ENCODE measurements at places on chromosomes 12 and 14. TPM values are rescaled to one million over a fixed set of nuclear protein-coding genes. Genes with fewer than 3 reads are reported as not detected.

GRCh38 chr14:99647411-99647810 lies 2.5 kb downstream of the HHIPL1 start:
- no peak for DNase-seq

DNA sequence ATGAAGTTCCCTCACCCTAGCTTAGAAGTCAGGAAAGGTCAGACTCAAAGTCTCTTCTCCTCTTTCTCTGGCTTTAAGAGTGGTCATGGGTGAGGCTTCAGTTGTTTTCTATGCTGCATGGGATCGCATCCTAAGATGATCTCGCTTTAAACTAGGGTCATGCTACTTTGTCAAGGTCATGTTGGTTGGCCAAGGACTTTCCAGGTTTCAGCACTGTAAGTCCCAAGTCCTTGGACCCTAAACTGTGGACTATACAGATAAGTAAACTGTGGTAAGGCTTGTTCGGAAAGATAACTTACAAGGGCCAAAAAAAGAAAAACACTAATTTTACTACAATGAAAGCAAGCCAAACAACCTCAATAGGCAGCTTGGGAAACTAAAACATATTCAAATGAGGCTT lies 17.4 kb downstream of the HAL start:
- no peak for DNase-seq

DNA sequence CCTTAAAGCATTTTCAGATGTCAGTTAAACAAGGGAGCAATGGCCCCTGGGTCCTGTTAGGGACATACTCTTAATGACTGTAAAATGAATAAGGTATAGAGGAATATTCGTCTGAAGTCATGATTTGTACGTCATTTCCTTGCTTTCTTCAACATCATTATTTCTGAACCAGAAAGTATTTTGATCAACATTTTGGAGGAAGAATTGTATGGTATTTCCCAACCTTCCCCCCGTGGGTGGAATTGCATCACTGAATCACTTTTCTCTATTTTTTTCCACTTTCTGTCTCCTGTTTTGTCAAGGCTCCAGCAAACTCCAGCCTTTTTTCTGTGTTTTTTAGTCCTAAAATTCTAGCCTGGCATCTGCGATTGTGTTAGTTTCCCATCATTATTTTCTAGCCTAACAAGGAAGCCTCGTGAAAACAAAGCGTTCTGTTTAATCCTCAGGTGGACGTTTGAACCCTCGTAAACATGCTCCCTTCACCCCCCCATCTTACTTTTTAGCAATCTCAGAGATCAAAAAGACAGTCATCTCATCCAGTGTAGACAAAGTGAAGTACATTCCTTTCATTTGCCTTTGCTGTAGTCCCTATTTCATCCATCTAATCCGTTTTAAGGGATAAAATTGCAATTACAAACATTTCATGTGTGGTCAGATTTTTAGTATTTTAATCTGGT lies 62.3 kb downstream of the ETV6 start:
- DNase-seq = no peak

DNA sequence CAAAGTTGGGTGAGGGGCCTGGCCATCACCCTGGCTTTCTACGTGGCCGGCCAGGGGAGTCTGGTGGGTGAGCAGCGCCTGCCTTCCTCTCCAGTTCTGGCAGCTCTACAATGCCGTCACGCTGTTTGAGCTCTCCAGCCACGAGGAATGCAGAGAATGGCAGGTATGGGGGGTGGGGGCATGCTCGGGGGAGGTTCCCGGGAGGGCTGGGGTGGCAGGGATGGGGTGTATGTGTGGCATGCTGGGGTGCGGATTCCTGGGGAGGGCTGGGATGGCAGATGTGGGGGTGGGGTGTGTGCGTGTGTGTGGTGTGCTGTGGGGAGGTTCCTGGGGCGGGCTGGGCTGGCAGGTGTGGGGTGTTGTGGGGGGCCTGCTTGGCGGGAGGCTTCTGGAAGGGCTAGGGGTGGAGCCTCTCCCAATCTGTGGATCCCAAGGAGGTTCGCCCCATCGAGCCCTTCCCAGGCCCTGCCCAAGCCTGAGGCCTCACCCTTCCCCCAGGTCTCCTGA lies 18.5 kb downstream of the RHOF start:
- no peak for DNase-seq

DNA sequence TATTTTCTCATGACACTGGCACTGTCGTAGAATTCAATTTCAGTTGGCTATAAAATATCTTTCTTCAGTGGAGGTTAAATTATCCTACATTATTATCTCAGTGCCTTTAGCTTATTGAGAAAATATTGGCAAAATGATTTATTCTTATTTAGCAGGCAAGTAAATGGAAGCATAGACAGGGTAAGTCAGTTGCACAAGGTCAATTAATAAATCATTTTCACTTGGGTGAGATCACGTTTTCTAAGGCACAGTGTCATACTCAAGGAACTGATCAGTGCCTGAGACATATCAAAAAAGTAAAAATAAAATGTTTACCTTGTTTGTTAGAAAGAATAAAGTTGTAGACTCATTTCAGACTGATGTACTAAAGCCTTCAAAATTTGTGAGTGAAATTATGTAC lies 95.0 kb downstream of the ACSS3 start:
- DNase-seq = no peak

GRCh38 chr14:68139431-68140075 lies 320.0 kb downstream of the RAD51B start:
- DNase-seq = peak; percentile 39

DNA sequence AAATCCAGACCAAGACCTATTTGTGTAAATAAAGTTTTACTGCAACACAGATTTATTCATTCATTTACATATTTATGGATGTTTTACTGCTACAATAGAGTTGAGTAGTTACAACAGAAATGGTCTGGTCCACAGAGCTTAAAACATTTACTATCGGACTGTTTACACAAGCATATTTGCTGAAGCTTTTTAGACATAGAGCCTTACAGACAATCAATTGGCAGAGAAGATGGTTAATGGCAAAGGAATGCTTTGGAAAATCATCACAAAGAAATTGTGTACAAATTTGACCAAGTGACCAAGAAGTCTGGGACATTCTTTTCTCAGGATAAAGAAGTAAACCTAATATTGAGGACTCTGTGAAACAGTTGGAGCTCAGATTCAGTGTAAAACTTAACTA lies 504.3 kb downstream of the SLC16A7 start:
- DNase-seq = no peak

DNA sequence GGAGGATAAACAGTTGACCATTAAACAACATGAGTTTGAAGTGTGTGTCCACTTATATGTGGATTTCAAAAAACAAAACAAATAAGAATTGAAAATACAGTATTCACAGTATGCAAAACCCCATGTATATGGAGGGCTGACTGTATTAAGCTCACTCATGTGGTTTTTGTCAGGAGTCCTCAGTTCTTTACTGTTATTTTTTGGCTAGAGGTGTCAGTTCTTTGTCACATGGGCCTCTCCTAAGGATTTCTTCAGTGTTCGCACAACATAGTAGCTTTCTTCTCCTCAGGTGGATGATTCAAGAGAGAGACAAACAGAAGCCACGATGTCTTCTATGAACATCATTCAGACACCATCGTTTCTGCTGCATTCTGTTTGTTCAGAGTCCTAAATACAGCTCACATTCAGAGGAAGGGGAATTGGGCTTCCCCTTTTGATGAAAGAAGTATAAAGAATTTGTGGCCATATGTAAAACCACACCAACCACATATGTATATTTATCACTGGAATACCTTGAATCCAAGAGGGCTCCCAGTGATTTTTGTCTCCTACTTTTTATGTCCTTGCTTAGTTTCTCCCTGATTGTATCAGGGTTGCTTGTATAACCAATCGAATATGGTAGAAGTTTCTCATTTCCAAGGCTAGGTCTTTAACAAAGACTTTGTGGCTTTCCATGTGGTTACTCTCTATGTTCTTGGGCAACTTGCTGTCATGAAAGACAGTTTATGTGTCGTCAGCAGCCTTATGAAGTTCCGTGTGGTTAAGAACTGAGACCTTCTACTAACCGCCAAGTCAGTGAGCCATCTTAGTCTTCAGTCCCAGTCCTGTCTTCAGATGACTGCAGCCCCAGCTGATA lies 18.9 kb downstream of the MNAT1 start:
- no peak for DNase-seq

DNA sequence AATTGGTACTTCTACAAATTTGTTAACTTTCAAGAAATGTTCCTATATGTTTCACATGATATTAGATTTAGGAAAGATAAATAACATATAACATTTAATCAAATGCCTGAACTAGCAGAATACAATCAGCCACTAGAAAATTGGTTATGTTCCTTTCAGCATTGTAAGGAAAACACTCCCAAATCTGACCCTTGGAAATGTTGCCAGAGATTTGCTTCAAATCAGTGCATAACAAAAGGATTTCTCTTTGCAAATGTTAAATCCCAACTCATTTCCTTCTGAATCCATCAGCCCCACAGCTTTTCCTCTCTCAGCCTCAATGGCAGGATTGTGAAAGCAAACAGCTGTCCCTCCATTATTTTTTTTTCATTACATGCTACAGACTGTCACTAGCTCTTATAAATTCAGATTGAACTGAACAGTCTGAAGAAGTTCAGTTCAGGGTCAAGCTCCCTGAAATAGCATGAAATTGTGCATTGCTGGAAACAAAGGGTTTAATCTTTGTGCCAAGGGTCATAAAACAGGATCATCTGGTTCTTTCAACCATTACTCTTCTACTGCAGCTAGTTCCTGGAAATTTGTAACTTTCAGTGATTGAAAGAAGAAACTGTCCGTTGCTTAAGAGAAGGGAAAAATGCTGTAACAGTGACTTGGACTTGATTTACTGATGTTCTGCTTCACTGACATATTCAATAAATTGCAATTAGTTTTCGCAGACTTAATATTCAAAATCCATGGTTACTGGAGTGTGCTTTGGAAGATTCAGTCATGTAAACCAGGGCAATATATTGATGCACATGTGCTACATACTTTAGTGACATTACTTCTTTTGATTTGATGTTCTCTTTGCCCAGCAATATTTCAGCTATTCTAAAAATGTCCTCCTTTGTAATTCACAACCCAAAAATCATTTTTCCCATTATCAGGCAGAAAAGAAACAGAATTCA lies 246.4 kb downstream of the RPL10L start:
- no peak for DNase-seq

- no peak for DNase-seq
Observed at GRCh38 chr14:99520571-99521081, 39.4 kb downstream of the CCNK start.

GRCh38 chr14:52380294-52380693 lies 66.2 kb downstream of the PTGER2 start:
- no peak for DNase-seq

MYF5 gene
- total RNA-seq = not detected

MARS1 gene
- 285 TPM for total RNA-seq

KRT72 gene
- not detected for total RNA-seq

RAB15 gene
- 3.4 TPM for total RNA-seq
